Mammary epithelial cell (primary cell): ENCODE measurements at places on chromosomes 7 and 10. TPM values are rescaled to one million over a fixed set of nuclear protein-coding genes. Genes with fewer than 3 reads are reported as not detected.

DNA sequence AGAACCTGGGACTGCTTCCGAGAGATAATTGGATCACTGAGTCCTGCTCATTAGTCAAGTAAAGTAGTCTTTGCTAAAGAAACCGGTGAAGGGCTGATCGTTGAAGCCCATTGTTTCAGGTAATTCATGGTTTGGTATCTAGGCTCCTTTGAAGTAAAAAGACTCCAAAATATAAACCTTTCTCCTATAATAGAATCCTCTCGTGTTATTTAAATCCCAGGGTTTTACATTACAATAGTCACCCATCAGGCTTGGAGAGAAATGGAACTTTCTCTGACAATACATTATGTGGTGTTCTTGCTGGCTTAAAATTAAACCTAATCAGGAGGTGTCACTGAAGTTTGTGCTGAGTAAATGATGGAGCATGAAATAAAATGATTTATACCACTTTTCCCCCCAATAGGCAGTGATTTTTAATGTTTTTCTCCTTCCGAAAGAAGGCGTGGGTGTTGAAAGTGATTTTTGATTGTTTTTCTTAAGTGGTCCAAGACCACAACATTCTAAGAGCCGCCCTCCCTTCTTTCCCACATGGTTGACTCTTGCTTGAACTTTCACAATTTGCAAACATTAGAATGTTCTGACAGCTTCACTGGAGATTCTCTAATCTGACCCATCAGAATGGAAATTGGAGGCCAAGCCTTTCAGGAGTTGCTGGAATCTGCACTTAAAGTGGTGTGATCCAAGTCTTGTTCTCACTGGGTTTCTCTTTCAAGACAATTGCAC, 44.2 kb downstream of the LRMDA start:
- no peak for DNase-seq

Gene BHLHA15
- 0.15 TPM for polyA plus RNA-seq

GRCh38 chr10:93435621-93436397, 46.3 kb downstream of the MYOF start:
- no peak for DNase-seq

Gene IGFBP1
- not detected for polyA plus RNA-seq
